ENCODE measurements at places on chromosomes 1 and 21.

DNA sequence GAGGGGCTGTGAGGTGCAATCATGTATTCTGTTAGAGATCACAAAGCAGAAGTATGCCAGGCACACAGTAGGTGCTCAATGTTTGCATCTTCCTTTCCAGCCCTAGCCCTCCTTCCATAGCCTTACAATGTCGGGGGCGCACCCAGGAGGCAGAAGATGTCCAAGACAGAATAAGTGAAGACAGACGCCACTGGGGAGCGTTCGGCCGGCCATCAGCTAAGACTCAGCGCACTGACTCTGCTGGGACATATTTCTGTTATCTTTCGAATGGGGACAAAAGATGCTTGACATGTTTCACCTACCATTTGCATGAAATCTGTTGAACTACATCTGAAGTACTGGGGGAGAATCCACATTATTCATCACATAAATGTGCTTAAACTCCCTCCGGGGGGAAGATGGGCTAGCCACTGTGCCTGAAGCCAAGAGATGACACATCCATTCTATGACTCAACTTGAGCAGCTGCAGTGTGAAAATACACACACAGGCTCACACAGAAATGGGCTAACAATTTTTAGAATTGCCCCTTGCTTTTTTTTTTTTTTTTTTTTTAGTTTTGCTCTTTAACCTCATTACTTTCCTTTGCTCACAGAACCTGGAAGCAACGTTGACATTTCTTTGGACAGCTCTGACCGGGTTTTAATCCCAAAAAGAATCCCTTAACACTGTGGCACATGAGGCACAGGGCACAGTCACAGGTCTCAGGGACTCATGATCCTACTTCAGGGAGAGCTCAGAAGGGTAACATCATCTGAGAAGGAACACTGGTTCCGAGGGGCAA, 7.9 kb downstream of the TIAM1 start:
- DNase-seq: no peak

DNA sequence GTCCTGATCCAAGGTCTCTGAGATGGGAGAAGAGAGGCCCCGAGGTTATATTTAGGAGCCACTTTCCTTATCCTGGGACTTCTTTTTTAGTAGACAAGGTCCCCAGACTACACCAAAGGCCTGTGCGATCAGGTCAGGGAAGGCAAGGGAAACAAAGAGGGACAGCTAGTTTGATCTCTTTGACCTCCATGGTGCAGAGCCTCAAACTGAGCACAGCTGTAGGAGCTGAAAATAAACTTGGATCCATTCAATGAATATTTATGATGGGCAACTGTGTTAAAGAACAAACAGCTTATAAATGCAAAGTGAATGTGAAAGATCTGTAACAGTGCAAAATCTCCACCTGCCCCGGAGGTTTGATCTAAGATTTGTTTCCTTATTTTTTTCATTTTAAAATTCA, 256.6 kb downstream of the DYRK1A start:
- no peak for DNase-seq

DNA sequence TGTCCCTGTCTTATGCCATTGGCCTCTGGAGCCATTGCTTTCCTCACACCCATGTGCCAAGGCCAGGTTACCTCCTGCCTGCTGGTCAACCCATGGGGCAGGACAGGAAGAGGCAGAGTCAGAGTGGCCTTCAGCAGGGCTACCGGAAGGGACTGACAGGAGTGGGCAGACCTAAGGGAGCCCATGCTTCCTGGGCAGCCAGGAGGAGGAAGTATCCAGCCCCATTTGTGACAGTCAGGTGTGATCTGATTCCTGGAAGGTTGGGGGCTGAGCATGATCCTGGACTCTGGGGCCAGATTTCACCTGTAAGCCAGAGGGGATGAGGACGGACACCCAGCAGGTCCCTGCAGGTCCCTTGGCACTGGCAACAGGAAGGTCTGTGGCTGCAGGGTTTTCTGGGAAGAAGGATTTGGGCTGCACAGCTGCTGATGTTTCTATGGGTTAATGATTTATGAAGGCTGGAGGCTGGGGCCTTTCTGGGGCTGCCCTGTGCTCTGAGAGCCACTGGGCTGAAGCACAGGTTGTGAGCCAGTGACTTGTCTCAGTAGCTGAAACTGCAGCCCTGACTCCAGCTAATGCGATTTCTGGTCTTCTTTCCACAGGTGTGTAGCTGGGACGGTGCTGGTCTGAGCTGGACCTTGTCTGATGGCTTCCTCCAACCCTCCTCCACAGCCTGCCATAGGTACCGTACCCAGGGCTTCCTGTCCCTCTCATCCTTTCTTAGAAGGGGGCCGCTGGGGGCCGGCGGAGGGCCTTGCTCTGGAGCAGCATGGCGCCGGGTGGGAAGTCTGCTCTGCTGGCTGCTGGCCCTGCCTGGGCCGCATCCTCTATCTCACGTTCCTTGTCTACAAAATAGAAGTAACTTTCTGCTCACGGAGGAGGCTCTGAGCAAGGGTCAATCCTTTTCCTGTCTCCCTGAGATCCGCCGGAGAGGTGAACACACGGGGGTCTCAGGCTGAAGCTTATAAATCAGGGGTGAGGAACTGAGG, 40.7 kb downstream of the ARHGEF10L start:
- DNase-seq: no peak

GRCh38 chr1:30525971-30526651, 197.3 kb downstream of the MATN1 start:
- DNase-seq: no peak

- no peak for DNase-seq
Observed at GRCh38 chr1:23576338-23577055, 17.2 kb upstream of the ID3 start.

- DNase-seq: no peak
Observed at GRCh38 chr1:20668581-20668980, 7.4 kb upstream of the DDOST start.

- no peak for DNase-seq
Observed at GRCh38 chr1:64327119-64327518, 123.7 kb downstream of the UBE2U start.

DNA sequence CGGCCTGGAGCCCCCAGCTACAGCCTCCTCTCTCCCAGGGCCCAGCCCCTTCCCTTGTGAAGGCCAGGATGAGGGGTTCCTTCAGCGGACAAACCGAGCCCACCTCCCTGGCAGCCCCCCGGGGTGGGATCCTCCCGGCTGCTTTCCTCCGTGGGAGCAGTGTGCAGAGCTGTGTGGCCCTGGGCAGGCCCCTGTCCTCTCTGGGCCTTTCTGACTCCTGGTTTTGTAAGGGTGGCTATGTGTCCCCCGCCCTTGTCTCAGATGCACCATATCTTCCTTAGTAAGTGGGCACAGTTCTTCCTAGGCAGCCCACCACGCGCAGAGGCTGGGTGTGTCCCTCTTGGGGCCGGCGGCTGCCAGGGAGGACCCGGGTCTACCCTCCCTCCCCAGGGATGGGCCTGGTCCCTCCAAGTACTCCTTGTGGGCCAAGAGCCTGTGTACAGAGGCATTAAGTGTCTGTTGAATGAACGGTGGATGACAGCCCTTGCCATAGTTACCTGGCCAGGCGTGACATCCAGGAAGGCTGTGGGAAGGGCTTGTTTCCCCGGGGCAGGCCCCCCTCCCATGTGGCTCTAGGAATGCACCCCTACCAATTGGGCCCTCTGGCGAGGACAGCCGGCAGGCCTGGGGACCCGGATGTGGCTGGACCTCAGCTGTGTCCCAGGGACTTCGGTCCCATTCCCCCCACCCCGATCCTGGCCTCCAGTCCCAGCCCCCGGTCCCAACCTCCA, 3.8 kb downstream of the SMIM1 start:
- no peak for DNase-seq

DNA sequence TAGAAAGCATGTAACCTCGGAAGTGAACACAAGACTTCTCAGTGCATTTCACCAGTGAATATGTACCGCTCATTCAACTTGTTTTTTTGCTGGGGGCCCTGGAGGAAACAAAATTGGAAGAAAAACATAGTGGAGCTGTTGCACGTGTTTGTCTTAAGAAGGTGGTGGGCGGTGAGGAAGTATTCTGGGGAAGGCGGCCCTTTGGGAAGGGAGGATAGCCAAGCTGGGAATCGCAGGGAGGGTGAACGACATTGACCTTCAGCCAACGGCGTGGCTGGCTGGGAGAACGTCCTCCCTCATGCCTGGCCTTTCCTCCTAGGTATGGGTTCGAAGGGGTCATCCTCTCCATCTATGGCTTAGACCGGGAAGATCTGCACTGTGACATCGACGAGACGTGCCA, 19.4 kb downstream of the TFF3 start:
- no peak for DNase-seq

DNA sequence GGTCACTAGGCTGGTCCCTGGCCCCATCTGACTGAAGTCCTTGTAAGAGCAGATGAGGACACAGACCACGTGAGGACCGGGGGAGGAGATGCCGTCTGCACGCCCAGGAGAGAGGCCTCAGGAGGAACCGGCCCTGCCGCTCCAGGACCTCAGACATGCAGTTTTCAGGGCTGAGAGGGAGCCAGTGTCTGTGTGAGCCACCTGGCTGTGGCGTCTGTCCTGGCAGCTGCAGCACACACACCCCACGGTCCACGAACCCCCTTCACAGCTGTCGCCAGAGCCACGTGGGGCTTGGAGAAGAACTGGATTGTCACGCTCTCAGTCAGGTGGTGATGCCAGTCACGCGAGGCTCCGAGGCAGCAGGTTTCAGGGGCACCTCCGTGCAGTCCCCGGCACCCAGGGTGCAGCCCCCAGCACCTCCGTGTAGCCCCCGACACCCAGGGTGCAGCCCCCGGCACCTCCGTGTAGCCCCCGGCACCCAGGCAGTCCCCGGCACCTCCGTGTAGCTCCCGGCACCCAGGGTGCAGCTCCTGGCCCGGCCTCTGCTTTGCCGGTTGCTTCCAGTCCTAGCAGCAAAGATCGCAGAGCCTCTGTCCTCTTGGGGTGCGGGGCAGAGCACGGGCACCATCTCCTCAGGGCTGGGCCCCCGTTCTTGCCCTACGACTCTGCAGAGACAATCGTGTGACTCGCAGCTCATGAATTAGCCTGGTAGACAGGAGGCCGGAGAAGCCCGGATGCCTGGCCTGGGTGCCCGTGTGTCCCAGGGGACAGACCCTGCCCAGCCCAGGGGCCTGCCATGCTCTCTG, 19.0 kb upstream of the SUMO3 start:
- DNase-seq: no peak

DNA sequence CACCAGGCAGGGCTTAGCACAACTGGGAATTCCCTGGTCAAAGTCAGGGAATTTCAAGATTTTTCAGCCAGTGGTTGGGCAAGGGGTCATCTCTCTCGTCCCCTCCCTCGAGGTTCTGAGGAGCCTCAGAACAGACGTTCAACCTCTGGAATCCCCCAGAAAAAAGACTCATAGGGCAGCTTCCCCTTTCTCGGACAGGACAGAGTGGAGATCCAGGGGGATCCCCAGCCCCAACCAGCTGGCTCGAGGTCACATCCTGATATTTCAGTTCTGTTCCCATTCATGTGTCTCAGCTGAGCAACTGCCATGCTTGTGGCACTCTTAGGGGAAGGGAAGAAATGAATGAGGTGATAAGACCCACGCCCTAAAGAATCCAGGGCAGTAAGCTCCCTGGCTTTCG, 4.9 kb upstream of the LAD1 start:
- no peak for DNase-seq

GRCh38 chr1:53361541-53361961, 33.7 kb upstream of the LRP8 start:
- no peak for DNase-seq

DNA sequence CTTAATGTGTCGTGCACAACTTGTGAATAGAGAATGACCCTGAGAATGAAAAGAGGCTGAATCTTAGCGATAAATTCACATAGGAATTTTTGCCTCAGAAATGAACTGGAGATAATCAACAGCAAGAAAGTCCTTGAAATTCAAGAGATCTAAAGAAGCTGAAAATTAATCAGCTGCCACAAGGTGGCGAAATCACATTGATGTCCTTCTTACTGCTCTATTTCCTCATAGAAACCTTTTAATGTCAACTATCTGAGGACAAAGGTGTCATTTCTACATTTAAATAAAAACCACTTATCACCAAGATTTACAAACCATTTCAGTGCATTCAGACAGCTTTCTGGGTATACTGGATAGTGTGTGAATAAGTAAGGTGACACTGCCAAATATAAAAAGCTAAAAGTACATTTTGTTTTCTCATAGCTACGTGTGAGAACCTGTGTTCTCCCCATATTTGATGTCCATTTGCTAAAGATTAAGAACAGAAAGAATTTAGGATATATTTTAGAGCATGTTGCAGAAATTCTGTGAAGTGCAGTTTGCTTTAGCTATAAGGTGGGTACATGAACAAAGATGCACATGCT, 485.3 kb upstream of the PTBP2 start:
- peak; percentile 70 for DNase-seq

GRCh38 chr1:169387399-169387798, 19.4 kb downstream of the BLZF1 start:
- no peak for DNase-seq

DNA sequence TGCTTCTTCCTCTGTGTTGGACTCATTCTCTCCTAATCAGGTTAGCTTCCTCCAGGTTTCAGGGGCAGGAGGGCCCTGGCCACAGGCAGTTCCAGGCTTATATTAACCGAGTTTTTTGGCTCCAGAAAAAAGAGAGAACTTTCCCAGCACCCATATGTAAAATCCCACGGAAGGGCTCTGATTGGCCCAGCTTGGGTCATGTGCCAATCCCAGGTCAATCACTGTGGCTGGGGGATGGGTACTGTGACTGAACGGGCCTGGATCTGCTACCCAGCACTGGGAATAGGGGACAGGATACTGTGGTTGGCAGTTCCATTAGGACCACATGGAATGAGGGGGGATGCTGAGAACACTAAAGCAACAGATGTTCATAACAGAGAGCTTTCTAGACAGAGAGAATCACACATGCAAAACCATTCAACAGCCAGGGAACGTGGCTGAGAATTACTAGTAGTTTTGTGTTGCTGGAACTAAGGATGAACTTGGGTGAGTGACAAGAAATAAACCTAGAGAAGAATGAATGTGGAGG, 51.1 kb upstream of the NEK2 start:
- DNase-seq: no peak

GRCh38 chr1:43214501-43215444, 42.6 kb downstream of the CFAP57 start:
- no peak for DNase-seq

GRCh38 chr21:16942703-16943102, 570.1 kb upstream of the CXADR start:
- no peak for DNase-seq

DNA sequence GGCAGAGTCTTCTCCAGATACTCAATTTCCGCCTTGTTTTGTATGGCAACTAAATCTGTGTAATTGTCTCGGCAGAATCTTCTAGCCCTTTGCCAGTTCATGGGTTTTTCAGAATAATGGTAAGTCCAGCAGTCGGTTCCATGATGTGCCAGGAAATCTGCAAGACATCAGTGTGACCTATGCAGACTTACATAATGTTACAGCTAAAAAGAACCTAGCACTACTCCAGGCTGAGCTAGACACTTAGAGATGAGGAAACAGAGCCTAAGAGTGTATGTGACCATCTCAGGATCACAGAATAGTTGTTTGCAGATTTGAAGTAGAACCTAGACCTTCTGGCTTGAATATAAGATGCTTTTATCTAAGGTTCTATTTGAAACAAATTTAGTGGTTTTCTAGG, 2.8 kb downstream of the SELL start:
- no peak for DNase-seq

DNA sequence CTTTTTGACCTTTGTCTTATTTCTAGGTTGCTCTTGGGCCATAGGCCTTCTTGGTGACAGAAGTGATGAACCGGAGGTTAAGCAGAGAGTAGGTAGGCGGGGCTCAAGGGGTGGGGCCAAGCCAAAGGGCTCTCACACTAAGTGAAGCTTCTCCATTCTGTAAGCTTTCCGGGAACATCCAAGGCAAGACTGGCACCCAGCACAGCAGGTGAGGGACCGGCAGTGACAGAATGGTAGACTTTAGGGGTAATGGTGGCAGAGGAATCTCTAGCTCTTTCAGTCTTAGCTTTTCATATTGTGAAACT, at the start of gene TNFAIP8L2:
Gene TNFAIP8L2 (plus strand): TSS at position 135 of the 305 bp plus-strand sequence. CDS start 2,049 bp downstream, outside the sequence.
- DNase-seq: peak; percentile 80

Data from Kasumi-1 (cell line).